ENCODE measurements at places on chromosomes 2 and 18. TPM values are rescaled to one million over a fixed set of nuclear protein-coding genes. Genes with fewer than 3 reads are reported as not detected.

ALKAL2 gene
- total RNA-seq, result 9.0 TPM

C2orf68 gene
- total RNA-seq, result 12.0 TPM

DSG1 gene
- total RNA-seq, result 0.74 TPM

GRCh38 chr2:215425021-215425782 lies 10.7 kb downstream of the FN1 start:
- H3K27me3 ChIP-seq, result no peaks in the 10 kb centered on the region
- peaks cover 13% of the 10 kb centered on the region for H3K4me1 ChIP-seq
- no peak for DNase-seq
- H3K4me3 ChIP-seq, result no peak overlapping the region

- no peaks in the 10 kb centered on the region for H3K27me3 ChIP-seq
- no peak for DNase-seq
- H3K4me3 ChIP-seq, result no peak overlapping the region
- H3K4me1 ChIP-seq, result no peaks in the 10 kb centered on the region
- H3K27ac ChIP-seq, result no peak overlapping the region
- H3K36me3 ChIP-seq, result no peaks in the 10 kb centered on the region
These were observed 77.0 kb upstream of the CERS6 start for GRCh38 chr2:168378960-168379669.

GRCh38 chr18:70028084-70028483 lies 80.4 kb upstream of the CD226 start:
- H3K27ac ChIP-seq, result no peak overlapping the region
- no peak overlapping the region for H3K4me3 ChIP-seq
- no peaks in the 10 kb centered on the region for H3K27me3 ChIP-seq
- no peaks in the 10 kb centered on the region for H3K4me1 ChIP-seq
- DNase-seq, result no peak
- peaks cover 41% of the 10 kb centered on the region for H3K36me3 ChIP-seq

- DNase-seq, result no peak
- H3K4me1 ChIP-seq, result peaks cover 3% of the 10 kb centered on the region
- no peaks in the 10 kb centered on the region for H3K27me3 ChIP-seq
- no peak overlapping the region for H3K4me3 ChIP-seq
- H3K36me3 ChIP-seq, result no peaks in the 10 kb centered on the region
These were observed 120.7 kb downstream of the ATAD2B start for GRCh38 chr2:23806201-23806600.

GRCh38 chr2:129936334-129936934 lies 43.0 kb upstream of the RAB6C start:
- no peaks in the 10 kb centered on the region for H3K36me3 ChIP-seq
- H3K4me1 ChIP-seq, result no peaks in the 10 kb centered on the region
- peaks cover 8% of the 10 kb centered on the region for H3K27me3 ChIP-seq
- no peak overlapping the region for H3K4me3 ChIP-seq

- no peak overlapping the region for H3K27ac ChIP-seq
- no peaks in the 10 kb centered on the region for H3K4me1 ChIP-seq
- H3K27me3 ChIP-seq, result no peaks in the 10 kb centered on the region
- no peak overlapping the region for H3K4me3 ChIP-seq
- no peaks in the 10 kb centered on the region for H3K36me3 ChIP-seq
These were observed 89.3 kb downstream of the PDE11A start for GRCh38 chr2:177983183-177983788.

All from heart left ventricle (tissue), 16 donors.